ENCODE measurements at places on chromosomes 1 and 21.
A peak's percentile ranks its signal among the peaks of the same experiment; 100 is the strongest.

DNA sequence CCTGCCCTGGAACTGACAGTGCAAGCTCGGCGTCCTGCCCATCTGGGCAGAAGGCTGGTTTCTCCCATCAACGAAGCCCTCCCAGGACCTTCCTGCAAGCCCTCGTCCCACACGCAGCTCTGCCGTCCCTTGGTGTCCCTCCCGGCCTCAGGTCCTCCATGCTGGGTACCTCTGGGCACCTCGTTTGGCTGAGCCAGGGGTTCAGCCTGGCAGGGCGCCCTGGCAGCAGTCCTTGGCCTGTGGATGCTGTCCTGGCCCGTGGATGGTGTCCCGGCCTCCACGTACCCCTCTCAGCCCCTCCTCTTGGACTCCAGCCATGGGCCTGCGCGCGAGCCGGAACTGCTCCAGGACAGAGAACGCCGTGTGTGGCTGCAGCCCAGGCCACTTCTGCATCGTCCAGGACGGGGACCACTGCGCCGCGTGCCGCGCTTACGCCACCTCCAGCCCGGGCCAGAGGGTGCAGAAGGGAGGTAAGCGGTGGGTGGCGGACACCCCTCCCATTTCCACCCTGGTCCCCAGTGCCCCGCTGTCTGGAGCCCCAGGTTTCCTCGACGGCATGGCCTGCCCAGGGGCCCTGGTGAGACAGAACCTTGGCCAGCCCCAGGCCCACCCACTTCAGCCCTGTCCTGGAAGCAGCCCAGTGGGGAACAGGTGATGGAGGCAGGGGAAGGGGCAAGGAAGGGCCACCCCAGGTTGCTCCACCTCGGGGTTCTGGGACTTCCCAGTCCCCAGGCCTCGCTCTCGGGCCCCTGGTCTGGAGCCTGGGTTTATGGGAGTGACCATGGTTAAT is 3.5 kb downstream of the TNFRSF14 start:
- no peak for DNase-seq

DNA sequence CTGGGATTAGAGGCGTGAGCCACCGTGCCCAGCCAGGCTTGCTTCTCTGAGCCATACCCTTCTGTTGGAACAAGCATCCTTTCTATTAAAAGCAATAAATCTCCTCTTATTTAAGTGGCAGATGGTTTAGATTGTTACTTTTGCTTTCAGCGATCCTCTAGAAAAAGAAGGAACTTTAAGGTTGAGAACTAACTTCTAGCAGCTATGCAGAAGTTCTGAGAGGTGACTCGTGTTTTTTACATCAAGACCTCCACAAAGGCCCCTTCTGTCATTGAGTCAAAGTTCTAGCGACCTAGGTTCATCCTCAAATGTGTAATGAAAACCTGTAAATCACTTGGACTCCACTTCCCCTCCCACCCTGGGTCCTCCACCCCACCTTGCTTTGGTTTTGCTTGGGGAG is 30.8 kb downstream of the PLEKHO1 start:
- no peak for DNase-seq

GRCh38 chr1:150876119-150876454 is 312 bp downstream of the ARNT start:
- no peak for DNase-seq

DNA sequence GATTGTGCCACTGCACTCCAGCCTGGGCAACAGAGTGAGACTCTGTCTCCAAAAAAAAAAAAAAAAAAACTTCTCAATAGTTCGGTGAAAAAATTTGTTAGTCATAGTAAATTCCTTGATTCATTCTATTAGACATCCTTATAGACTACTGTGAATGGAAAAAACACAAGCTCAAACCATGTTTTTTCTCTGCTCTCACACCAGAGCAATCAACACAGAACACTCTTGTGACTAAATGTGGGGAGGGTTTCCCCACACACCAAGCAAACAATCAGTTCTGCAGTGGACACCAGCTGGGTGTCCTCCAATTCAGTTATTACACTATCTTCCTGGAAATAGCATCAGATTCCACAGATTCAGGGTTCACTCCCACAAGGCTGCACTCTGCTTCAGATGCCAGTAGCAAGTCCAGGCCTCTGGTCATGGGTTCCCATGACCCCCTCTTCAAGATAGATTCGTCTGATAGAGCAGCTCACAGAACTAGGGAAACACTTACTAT is 69.1 kb upstream of the TEKT2 start:
- no peak for DNase-seq

DNA sequence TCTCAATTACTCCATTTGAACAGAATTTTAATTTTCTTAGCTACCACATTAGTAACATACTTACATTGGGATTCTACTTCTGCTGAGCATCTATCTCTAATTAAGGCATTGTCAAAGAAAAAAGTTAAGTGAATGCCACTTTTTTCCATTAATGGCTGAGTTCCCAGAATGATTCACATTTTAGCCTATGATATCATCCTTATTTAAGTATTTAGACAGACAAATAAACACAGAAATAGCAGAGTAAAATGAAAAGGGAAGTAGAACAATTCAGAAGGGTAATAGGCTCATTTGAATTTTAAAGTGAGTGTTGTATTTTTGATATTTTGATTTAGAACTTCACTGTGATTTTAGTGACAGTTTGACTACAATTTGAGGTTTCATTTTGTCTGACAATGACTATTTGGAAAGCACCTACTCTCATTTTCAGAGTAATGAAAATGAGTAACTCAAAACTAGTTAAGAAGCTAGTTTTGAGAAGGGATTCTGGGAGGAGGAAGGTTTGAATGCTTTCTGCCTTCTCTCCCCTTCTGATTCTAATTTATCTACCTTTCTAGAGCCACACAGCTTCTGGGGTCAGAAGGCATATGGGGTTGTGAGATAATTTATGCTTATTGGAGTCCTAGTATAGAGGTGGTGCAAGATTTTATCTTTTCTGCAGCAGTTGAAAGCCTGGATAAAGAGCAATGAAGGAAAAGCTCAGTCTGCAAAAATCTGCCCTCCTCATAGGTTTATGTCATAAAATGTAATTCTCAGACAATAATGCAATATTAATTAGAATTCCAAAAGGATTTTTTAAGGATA is 15.5 kb downstream of the LYPLAL1 start:
- DNase-seq: no peak

DNA sequence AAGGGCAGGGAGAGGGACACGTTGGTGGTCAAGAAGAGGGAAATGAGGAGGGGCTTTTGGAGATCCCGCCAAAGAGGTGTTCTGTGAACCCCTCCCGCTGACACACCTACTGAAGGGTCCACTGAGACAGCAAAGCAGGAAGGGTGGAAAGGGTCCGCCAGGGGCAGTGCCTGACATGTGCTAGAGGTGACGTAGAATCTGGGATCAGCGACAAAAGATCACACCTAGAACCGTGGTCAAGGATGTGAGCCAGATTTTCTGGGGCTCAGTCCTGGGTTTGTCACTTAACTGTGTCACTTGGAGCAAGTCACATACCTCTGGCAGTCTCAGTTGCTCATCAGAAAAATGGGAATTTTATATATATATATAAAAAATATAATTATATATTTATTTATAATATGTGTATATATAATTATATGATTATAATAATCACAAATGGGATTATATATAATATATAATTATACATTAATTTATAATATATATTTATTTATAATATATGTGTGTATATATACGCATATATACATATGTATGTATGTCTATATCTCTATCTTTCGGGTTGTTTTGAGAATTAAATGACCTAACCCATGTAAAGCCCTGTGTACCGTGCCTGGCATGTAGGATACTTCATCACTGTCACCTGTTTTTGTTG is 35.0 kb upstream of the ATP5PO start:
- DNase-seq: no peak

- peak; percentile 34 for DNase-seq
These were observed 65.1 kb upstream of the RAB4A start for GRCh38 chr1:229205854-229206253.

GRCh38 chr1:56397409-56397808 is 182.0 kb downstream of the PLPP3 start:
- DNase-seq: no peak

DNA sequence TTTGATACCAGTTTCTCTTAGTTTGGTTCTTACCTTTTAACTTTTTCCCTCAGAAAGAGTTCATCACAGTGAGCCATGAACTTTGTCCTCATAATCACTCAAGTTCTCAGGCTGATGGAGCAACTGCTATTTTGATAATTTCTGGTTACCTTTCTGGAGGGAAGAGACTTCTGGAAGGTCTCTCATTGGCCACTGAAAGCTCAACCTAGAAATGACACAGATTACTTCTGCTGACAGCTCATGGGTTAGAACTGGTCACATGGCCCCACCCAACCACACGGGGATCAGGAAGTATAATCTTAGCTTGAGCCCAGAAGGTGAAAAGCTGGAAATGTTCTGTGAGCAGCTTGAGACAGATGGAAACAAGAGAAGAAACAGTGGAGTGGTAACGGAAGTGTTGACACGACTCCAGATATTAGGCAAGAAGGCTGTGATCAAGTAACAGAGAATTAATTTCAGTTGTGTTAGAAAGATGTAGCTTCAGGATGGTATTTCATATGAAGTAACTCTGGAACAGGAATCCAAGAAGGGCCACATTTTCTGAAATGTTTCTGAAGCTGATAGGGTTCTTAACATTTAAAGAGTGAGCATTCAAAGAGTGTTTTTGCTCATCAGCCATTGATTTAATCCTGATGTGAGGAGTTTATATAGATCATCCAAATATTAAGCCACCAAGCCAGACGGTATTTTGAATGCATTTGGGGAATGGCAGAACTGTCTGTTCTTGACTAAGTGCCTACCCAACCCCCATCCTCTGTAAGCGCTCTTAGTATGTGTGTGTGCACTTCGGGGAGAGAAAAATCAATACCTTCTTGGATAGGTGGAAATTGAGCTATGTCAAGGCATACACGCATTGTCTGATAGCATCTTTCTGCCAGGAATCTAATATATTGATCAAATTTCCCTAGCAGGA is 21.9 kb upstream of the XPR1 start:
- no peak for DNase-seq

DNA sequence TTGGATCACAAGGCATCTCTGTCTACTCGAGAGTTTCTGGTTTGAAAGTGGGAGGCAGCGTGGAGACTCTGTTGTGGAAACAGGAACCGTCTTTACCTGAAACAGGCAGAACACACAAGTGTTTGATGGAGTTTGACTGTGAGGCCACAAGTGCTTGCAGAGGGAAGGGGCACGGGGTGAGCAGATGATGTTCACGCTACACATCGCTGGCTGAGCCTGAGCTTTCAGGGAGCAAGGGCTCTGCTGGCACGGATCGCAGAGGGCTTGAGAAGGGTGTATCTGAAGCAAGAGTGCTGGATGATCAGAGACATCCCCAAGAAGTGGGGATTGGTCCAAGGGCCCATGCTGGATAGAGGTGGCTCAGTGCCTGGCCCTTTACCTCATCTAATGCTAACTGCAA is 59.3 kb downstream of the IGSF21 start:
- DNase-seq: no peak

DNA sequence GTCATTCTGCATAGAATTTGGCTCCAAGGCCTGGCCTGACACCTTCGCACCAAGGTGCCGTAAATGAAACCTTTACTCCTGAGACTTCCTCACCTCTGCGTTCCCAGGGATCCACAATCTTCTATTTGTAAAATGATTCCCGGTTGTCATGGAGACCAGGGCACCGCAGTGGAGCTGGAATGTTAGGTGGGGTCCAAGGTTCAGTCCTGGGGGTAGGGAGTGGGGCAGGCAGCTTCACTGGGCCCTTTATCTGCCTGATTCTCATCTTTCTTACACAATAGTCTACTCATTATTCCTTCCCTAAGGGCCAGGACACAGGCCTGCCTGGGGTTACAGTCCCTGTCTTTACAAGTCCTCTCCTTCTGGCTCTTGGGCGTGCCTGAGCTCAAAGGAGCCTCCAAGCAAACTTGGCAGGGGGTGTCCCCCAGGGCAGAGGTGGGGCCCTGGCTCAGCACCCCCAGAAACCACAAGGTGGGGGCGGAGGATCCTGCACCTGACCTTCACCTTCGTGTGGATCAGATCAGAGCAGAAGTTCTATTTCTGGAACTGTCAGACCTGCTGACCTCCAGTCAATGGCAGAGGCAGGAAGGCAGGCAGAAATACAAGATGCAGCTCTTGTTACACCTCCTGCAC is 51.1 kb downstream of the RIPK4 start:
- no peak for DNase-seq

- no peak for DNase-seq
These were observed 58.5 kb upstream of the CNTN2 start for GRCh38 chr1:204984499-204984898.

DNA sequence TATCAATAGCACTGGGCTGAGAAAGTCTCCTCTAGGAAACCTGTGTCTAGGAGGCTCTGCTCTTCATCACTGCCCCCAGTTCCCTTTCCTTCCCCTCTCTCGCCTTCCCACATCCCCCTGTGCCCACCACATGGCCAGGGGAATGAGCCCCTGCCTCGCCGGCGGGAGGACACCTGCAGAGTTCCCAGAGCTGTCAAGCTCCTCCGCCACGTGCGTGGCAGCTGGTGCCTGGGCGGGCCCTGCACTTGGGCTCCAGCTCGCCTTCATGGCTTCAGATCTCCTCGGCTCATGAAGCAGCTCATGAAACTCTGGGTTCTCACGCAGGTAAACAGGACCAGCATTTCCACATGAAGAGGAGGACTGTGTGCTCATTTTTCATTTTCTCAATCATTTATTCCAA is 62.8 kb downstream of the SIM2 start:
- no peak for DNase-seq

- peak; percentile 66 for DNase-seq
These were observed 62.9 kb downstream of the MDM4 start for GRCh38 chr1:204578867-204579664.

DNA sequence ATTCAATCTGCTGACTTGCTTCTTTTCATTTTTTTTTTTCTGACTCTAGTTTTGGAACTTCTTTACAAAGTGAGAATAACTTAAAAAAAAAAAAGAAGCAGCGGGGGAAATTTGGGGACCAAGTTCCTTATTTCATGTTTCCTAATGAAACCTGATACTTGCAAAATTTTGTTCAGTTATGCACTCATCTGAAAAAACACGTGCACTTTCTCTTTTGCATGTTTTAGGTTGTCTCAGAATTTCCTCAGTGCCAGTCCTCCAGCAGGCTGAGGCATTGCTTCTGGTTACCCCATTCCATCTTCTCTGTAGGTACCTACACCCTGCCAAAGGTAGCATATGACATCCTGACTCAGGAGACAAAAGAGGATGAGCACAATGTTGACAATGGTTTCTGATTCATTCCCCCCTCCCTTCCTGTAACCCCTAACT is 299.7 kb downstream of the GRIK1 start:
- DNase-seq: no peak

DNA sequence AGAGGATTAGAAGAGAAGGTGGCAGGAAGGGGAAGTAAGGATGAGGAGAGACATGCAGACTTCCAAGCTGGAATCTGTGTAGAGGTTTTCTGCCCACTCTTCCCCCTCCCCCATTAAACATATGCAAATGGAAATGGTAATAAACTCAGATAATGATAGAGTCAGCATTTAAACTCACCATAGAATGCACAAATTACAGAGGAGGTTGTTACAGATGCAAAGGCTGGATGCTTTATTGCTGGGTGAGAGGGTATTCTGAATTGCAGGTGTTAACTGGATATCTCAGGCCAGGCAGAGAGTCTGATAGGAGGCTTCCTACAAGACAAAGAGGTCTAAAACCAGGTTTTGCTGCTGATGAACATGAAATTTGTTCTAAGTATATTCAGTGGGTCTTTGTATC is 372.5 kb downstream of the SEC16B start:
- DNase-seq: no peak

GRCh38 chr1:211621447-211622198 is 42.7 kb upstream of the SLC30A1 start:
- DNase-seq: no peak

GRCh38 chr1:20983297-20983889 is 193.3 kb downstream of the EIF4G3 start:
- no peak for DNase-seq

All from activated effector memory CD4-positive, alpha-beta T cell treated with anti-CD3 and anti-CD28 coated beads, Interleukin-2, amount 50 U/mL, for 16 hours (primary cell).